ENCODE measurements at places on chromosomes 16 and 17.

- DNase-seq: no peak
Observed at GRCh38 chr16:72590151-72590937, 418.4 kb upstream of the PMFBP1 start.

DNA sequence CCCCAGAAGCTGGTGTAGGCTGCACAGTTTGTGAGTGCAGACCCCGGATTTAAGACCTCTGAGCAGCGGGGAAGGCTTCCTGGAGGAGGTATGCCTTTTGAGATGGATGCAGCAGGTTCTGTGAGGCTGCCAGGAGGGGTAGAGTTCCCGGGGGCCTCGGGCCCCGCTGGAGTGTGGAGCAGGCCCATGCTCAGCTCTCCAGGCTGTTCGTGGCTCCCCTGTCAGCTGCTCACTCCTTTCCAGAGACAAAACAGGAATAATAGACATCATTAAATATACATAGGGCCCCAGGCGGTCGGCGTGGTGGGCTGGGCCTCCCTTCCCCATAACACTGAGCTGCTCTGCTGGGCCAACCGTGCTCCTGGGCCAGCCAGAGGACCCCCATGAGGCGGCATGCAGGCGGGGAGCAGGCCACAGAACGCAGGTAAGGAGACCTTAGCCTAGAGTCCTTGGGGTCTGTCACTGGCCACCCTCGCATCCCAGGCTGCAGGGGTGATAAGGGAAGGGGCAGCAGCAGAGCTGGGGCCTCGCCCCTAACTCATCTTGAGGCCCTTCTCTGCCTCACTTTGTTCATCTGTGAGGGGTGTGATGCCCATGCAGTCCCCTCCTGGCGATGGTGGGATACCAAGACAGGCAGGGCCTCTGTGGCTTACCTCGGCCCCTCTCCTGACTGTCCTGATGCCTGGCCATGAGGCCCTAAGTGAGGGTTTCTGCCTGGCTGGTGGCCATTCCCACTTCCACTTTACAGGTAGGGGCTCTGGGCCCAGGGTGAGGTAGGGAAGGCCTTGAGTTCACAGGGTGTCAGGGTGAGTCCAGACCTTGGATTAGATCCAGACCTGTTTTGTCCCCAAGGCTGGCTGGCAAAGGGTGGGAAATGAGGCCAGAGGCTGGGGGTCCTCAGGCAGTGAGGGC is at the start of gene MYO15A:
TSS of gene MYO15A (plus strand) at position 356 of the 912 bp plus-strand sequence. CDS start 10,045 bp downstream, outside the sequence.
- DNase-seq: no peak

GRCh38 chr17:29559640-29560039 is 7.2 kb downstream of the ABHD15 start:
- DNase-seq: no peak

DNA sequence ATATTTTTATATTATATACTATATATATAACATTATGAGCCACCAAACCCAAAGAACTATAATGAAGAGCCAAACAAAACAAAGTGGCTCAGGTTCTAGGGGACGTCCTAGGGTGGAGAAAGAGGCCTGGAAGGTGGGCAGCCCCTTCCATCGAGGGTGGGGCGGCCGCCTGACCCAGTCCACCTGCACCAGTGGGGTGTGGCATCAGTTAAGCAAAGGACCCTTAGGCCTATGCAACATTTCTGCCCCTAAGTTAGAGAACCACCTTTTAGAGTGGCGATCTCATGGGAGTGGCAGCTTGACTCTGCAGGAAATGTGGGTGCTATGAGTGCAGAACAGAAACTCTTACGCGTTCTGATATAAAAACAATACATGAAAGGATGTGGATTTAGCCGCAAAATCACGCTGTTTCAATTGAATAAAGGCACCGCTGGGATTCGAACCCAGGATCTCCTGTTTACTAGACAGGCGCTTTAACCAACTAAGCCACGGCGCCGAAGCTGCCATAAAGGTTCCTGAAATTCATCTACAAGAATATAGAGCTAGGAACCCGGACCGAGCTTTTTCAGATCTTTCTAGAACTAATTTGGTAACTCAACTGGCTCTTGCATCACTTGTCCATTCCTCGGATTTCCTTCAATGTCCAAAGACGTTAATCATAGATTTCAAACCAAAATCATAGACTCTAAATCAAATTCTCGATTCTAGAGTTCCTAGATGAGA is 15.6 kb upstream of the AURKB start:
- no peak for DNase-seq

- no peak for DNase-seq
Observed at GRCh38 chr16:67326472-67327309, at the start of the genes KCTD19 and LRRC36. TSS of gene KCTD19 (minus strand) at chr16:67326741. CDS start at chr16:67326707, 34 bp downstream. TSS of gene LRRC36 (plus strand) at chr16:67326815. CDS start at chr16:67326863, 48 bp downstream.

DNA sequence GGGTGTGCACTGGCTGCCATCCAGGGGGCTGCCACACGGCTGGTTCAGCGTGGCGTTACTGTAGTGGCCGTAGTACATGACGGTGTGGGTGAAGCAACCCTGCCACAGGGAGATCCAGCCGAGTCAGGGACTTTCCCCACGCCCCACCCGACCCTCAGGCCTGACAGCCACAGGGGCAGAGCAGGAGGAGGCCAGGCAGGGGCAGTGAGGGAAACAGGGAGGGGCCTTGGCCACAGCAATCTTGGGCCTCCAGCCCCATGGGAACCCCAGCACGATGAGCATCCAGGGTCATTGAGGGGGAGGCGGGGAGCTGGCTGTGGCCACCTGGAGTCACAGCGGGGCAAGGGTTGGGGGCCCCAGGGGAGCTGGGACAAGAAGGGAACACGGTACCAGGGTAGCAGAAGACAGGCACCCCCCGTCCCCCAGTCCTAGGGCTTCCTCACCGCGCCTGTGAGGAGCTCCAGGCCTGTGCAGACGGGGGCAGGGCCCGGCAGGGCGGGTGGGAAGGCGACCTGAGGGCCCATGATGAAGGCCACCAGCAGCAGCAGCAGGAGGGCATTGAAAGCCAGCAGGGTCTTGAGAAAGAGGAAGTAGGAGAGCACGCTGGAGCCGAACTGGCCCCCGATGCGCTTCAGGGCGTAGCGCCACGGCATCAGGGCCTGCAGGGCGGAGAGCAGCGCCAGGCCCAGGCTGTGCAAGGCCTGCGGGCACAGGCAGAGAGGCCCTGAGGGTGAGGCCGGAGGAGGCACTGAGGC is 4.3 kb downstream of the TMC6 start:
- DNase-seq: peak; percentile 86

All from AML-193 (cell line).